ENCODE measurements at places on chromosomes 3 and 15.

GRCh38 chr3:50573566-50574443 is 4.5 kb downstream of the HEMK1 start:
- DNase-seq = no peak

DNA sequence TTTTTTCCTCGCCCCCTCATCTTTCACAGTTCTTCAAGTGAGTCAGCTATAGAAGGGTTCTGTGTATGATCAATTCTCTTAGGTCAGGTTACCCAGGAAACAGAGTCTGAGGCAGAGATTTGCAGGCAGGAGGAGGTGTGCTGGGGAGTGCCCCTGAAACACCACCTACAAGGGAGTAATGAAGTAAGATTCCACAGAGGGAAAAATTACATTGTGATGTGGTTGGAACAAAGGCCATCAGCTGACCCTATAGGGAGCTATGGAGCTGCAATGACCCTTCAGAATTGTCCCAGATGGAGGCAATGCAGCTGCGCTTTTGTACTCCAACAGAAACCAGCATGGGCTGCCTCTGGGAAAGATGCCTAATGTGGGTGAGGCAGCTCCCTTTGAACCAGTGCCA is 142.2 kb upstream of the CNTN3 start:
- no peak for DNase-seq

DNA sequence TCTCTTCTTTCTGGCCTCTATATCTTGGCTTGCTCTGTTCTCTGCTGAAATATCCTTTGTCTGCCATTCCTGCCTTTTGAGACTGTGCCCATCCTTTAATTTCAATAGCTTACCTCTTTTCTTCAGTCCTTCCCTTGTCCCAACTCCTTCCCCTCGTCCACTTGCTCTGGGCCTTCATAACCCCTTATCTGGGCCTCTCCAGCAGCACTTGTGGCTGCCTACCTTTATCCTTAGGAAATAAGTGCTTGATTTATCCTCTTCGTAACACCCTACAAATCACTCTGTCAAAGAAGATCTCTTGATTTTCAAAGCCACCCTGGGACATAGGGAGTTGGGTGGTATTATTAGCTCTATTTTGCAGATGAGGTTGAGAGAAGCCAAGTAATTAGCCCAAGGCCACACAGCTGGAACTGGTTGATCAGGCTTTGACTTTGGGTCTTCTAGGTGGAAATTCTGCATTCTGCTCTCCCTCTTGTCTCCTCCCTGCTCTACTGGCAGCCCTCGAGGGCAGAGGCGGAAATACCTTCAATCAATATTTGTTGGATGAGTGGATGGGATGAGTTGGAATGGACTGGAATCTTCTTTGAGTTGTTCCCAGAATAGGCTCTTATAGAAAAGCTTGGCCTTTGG is 84.0 kb upstream of the TLE3 start:
- no peak for DNase-seq

- no peak for DNase-seq
Observed at GRCh38 chr15:94366781-94367180, 135.4 kb downstream of the MCTP2 start.

GRCh38 chr3:72811571-72811970 is 36.7 kb downstream of the SHQ1 start:
- DNase-seq = no peak

GRCh38 chr3:173395412-173396181 is 1.9 kb upstream of the NLGN1 start:
- DNase-seq = peak; percentile 68

- DNase-seq = no peak
Observed at GRCh38 chr15:41828807-41829141, 882 bp downstream of the JMJD7 start.

DNA sequence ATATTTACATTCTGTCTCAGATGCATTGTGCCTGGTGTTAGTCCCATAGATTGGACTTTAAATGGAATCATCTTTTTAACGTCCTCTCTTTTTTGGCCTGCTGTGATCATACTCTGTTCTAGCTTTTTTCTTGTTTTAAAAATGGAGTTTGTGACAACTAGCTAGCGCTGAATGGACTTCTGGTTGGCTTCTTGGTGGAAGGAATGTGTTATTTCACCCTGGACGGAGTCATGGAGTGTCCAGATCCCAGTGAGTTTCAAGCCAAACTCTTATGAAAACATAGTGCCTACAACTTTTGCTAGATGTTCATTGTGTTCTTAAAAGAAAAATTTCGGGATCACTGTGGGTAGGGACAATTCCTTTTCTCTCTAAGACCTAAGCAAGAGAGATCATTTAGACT is 192.6 kb downstream of the TCF12 start:
- no peak for DNase-seq

- no peak for DNase-seq
Observed at GRCh38 chr15:60829416-60829815, 350.5 kb upstream of the ICE2 start.

DNA sequence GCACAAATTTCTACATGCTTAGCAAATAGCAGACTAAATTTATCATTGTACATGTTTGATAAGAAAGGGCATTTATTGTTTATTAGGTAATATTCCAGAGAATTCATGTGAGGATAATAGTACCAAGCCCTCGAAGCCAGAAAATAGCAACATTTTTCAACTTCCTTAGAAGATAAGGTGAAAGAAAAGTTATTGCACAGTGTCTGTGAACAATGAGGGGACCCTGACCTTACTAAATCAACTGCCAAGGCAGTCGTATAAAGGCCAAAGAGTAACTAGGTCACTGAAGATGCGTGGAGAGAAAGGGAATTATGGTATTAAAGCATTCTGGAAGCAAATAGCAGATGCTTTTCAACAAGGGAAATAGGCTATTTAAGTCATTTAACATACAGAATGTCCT is 20.3 kb upstream of the ARL6 start:
- no peak for DNase-seq

DNA sequence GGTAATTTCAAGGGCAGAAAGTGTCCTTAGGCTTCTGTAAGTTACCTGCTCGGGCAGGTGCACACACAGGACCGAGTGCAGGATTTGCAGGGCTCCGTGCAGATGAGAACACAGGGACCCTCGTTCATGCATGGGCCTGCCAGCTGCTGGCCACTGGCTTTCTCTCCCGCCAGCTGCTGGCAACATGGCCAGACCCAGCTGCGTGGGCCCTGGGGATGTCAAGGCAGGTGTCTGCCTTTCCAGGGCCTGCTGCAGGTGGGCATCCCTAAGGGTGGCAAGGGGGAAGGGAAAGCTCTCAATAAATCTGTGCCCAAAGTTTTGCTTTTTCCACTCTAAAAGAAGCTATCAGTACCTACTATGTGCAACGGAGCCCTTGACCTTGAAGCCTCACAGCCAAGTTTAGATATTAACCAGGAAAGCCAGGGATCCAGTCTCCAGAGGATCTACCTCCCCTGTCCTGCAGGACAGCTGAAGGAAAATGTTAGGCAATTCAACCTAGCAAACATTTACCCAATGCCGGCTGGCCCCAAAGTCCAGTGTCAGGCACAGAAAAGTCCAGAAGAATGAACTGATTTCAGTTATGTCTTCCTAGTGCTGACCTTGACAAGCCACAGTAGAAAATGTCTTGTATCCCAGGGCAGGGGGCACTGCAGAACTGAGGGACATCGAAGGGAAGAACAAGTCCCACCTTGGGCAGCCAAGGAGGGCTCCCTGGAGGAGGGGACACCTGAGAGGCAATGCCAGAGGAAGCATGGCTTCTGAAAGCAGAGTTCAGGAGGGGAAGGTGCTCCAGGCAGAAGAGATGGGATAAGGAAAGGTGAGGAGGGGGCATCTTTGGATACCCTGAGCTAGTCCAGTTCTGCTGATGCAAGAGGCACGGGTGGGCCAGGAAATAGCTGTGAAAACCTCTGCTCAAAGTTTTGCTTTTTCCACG is 26.4 kb downstream of the NUP210 start:
- DNase-seq = no peak

- DNase-seq = no peak
Observed at GRCh38 chr3:167840247-167840646, 104.7 kb downstream of the SERPINI1 start.

DNA sequence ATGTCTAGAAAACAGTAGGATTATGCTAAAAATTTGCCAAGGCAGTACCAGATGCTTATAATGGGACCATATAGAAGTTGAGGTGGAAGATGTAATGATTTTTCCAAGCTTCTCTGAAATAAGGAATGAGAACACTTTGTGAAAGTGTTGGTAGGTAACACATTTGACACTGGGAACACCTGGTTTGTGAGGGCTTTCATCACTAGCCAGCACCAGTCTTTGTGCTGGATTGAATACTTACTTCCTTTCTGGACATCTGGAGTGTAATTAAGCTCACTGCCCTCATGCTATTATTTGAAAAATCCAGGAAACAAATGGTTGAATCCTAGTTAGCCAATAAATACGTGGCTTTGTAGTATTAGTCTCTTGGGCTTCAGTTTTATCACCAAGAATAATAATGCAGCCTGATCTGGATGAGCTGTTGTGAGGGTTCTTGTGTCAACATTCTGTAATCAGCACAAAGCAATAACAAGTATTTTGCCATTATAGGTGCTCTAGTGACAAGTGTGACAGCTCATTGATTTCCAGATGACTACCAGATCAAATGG is 12.9 kb downstream of the CCDC80 start:
- no peak for DNase-seq

DNA sequence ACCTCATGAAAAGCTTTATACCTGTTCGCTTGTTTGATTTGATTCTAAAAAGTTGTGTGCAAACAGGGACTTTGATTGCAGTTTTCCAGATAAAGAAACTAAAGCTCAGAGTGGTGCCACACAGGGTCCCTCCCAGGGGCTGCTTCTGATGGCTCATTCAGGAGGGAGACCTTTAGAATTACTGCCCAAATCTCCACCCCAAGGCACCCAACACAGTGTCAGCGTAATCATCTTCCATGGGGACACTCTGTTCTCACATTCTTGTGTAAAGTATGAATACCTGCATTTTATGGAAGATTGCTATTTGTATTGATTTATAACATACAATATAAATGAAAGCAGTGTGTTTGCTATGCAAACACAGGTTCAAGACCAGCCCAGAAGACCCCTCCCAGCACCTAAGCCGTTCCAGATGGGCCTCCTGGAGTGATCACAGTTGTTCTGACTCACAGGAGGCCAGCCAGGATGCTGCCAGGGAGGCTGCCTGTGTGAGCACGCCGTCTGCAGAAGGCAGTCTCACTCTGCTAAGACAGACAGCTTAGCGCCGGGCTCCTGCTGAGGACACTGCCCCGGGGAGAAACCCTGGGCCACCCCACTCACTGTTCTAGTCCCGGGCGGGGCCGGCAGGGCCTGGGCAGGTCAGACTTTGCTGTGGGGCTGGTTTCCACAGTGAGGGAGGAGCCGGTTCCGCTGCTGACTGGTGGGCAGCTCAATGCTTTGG is 185.6 kb downstream of the FAM43A start:
- no peak for DNase-seq

DNA sequence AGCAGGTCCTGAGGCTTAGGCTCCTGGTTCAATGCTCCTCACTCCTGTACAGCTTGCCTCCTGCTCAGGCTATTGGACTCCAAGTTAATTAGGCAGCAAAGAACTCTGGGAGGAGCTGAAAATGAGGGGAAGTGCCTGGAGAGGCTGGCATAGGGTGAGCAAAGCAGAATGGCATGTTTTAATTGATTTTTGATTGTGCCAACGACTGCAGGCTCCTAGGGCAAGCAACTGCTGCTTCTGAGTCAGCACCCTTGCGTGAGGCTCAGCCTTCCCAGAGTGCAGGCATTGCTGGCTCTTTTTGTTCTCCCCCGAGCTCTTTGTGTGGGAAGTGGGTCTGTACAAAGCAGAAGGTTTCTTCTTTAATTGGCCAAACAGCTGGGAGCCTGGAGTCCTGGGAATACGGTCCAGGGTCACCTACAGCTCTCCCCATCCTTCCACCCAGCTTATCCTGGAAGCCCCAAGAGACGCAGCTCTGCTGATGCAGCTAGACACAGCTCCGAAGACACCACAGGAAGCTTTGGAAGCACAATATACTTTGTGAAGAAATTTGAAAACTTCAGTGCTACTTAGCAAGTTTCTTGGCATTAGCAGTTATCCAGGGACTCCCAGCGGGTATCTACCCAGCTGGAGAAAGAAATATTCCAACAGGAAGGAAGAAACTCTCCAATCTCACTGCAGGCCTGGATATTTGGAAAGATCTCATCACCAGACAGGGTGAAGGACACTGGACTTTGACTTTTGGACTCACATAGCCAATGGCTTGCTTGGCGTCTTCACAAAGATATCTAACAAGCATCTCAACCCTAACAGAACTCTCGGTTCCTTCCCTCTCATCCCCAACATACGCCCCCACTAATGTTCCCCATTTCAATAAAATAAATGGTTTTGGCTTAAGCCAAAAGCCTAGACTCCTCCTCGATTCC is 76.8 kb downstream of the BDH1 start:
- DNase-seq = no peak

DNA sequence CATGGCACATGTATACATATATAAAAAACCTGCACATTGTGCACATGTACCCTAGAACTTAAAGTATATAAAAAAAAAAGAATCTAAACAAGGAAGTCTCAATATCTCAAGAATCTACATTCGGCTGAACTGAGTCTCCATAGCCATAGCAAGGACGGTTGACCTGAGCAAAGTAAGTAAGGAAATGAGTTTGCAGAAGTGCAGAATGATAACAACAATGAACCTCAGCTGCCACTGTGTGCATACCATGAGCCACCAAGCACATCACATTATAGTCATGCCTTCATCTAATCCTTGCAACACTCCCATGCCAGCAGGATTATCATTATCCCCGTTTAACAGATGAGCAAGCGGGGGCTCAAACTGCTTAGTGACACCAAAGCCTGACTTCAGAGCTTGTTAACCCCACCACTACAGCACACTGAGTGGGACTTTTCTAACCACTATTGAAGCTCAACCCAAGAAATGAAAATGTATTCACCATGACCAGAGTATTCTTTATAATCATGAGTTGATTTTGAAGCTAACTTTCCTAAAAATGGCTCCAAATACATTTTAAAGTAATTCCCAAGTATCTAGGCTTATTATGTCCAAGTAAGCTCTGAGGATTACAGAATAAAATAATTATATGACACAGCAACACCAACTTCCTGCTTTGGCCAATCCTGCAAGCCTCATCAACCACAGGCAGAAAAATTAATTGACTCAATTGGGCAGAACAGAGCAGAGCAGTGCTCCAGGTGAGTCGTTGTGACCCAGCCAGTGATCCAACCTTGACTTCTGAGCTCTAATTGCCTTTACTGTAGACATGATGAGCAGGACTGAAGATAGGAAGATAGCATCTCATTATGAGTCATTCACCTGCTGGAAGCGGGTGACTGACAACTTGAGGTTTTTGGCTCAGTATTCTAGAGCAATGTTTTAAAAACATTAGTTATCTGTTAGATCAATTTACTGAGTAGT is 47.3 kb upstream of the IL12A start:
- DNase-seq = no peak

DNA sequence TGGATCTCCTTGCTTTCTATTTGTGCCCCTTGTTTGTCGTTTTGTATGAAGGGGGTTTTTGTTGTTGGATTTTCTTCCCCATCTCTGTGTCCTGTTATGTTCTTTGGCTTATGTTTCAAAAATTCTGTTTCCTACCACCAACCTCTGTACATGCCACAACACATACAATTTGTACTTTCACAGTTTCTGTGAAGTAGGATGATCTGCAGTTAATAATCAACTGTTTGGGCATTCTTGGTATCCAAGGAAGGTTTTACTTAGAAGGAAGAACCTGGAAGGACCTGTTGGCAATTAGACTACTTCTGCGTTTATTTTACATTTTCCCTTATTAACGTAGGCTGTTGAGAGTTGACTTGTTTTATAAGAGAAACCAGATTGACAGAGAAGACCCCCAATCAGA is 8.3 kb downstream of the SETD5 start:
- no peak for DNase-seq

- DNase-seq = no peak
Observed at GRCh38 chr3:55200906-55201305, 273.0 kb upstream of the LRTM1 start.
